BE2C (cell line): ENCODE measurements at places on chromosomes 4 and X.
A peak's percentile ranks its signal among the peaks of the same experiment; 100 is the strongest.

- no peak for DNase-seq
Observed at GRCh38 chrX:68060506-68061205, 372.6 kb downstream of the OPHN1 start.

DNA sequence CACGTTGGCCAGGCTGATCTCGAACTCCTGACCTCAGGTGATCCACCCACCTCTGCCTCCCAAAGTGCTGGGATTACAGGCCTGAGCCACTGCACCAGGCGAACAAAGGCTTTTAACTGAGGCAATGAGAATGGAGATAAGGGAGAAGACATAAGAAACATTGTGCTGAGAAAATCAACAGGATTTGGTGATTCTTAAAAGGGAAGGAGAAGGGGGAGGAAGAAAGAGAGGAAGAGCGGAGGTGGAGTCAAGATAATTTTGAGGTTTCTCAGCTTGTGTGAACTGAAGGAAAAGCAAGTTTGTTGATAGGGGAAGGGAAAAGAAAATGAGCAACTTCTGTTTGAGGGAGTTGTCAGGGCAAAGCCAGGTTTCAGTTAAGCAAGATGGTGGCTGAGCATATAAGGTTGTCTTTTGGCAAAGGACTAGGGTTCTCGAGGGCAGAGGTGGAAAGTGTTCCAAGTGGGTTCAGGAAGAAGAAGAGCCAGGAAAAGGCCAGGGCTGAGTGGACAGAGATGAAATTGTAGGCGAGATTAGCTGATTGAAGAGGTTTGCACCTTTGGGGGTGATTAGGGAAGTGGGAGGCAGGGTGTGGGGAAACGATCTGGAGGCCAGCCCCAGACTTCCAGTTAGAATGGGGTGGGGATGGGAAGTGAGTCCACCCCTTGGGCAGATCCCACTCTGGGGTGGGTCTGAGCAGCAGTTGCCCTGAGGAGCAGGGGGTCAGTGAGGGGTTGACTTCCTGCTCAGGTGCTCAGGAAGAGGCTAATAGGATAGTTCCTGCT is 7.8 kb downstream of the DOCK11 start:
- DNase-seq: no peak

DNA sequence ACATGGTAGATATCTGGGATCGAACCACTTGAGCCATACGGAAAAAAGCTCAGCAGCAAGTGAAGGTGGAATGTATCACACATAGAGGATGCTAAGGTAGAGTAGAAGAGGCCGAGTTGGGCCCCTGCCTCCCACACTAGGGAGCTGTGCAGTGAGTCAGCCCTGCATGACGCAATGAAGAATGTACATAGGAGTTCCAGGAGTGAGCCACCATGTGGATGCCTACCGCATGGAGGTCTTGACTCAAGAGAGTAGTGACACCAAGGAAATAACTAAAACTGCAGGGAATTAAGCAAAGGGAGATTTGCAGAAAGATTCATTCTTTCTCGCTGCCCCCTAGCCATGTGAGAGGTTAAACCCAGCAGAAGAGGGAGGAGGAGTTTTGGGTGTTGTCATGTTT is 389.6 kb upstream of the IGFBP7 start:
- no peak for DNase-seq

DNA sequence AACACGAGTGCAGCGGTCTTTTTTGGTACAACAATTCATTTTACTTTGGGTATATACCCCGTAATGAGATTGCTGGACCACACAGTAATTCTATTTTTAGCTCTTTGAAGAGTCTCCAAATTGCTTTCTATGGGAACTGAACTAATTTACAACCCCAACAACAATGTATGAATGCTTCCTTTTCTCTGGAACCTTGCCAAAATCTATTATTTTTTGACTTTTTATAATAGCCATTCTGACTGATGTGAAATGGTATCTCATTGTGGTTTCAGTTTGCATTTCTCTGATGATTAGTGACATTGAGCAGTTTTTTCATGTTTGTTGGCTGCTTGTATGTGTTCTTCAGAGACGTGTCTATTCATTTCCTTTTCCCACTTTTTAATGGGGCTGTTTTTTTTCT is 240.8 kb downstream of the STK32B start:
- no peak for DNase-seq

- DNase-seq: no peak
Observed at GRCh38 chrX:131565909-131566308, 22.0 kb downstream of the OR13H1 start.

GRCh38 chrX:132819711-132820264 is 138.6 kb downstream of the HS6ST2 start:
- no peak for DNase-seq

DNA sequence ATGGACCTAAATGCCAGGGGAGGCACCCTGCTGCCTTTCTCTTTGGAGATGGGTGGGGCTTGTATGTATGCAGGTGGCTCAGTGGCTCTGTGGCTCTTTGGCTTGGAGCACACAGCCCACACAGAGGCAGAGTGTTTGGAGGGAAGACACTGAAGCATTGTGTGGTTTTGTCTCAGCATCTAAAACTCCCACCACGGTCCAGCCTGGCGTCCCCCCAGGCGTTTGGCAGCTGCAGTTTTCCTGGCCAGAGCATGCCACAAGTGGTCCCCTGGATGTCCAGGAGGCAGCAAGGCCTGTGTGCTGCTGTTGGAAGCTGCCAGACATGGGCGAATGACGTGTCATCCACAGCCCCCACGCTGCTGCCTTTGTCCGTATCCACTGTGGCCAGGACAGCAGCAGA is 32.2 kb upstream of the PSAPL1 start:
- no peak for DNase-seq

DNA sequence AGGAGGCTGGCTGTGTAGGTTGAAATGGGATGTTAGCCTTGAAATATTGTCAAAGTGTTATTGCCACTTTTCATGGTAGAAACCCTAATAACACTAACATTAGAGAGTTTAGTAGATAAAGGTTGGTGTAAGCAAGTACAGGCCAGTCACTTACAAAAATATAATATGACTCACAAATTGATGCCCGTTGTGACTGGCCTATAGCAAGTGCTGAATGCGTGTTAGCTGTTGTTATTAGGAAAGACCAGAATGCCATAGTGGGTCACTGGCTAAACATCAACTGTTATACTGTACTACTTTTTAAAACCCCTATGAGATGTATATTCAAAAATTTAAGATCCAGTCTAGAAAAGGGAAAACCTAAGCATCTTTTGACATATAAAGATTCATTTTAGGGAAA is 20.4 kb upstream of the GDPD2 start:
- DNase-seq: no peak

GRCh38 chr4:144712775-144713174 is 66.8 kb downstream of the HHIP start:
- DNase-seq: no peak

GRCh38 chr4:156774422-156774821 is 197.2 kb downstream of the PDGFC start:
- DNase-seq: no peak

- DNase-seq: no peak
Observed at GRCh38 chr4:152107736-152108500, 347.1 kb upstream of the GATB start.

DNA sequence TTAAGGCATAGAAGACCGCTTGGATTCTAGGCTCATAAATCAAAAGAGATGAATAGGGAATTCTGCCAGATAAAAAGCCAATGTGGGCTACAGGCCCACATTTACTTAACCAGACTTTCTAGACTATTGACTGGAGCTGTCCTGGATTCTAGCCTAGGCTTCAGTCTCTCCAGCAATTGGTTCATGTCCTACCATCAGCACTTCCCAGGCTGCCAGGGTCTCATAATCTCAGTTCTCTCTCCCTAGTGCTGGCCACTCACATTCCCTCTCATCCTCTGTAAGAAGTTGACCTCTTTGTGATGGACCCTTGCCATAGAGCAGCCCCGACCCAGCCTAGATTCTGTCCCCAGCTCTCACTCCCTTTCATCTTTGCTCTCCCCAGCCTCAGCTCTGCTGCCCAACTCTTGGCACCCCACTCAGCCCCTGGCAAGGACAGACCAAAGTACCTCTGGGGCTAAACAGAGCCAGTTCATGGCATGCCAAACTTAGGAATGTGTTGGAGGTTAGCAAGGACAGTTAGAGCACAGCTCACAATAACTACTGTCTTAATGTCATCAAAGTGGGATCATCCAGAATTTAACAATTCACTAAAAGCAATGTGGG is 396.2 kb downstream of the INPP4B start:
- DNase-seq: no peak

GRCh38 chr4:40316333-40316781 is 18.8 kb upstream of the CHRNA9 start:
- DNase-seq: no peak

GRCh38 chr4:61545902-61546480 is 345.9 kb downstream of the ADGRL3 start:
- DNase-seq: no peak

DNA sequence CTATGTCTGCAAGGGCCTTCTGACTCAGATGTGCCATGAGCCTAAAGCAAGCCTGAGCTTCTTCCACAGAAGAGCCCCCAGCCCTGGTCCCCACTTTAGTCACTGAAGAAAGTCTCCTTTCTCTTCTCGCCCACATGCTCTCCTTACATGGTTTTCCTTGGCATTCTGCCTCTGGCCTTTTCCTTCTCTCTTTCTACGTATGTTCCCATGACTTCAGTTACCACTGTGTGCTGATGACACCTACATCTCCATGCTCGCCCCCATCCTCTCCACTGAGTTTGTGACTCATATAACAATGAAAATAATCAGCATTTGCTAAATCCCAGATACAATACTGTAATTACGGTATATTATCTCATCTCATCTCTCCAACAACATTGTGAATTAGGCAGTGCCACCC is 149.3 kb downstream of the AMMECR1 start:
- no peak for DNase-seq

DNA sequence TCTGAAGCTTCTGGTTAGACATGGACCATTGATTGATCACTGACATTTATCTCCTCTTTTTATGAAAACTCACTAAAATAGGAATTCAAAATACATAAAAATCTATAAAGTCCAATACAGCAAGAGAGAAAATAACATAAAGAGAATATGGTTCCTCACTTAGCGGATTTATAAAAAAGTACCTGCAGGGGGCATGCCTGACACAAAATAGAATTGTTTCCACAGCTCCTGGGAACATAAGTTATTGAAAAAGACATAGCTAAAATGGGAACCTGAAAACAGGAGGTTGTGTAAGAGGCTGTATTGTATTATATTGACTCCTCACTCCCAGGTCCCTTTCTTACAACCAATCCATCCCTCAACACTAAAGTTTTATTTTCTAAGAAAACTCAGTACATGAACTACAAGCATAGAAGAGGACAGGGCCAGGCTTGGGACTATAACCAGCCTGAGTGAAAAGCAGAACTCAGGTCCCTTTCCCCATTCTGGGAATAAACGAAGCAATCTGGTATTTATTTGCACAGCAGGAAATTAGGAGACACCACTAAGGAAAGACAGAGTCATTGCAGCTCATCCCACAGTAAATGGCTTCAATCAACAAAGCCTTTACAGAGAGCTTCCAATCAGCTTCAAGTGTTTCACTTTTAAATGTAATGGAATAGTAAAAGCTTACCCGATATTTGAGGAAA is 121.1 kb upstream of the NDST4 start:
- DNase-seq: peak; percentile 6

DNA sequence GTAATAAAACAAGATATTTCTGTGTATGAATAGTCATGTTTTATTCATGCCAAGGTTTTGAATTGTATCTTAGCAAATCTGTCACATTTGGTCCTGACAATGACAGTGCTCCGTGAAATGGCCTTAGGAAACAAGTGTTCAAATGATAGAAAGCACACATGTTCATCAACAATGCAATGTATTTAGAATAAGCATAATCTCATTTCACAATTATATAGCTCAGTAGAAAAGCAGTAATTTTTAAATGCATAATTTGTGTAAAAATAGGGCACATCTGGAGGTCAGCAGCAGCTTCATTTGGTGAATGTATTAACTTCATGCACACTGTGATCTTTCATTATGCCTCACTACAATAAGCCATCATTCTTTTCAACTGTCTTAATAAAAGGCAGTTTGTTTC is 380.4 kb downstream of the GPM6A start:
- no peak for DNase-seq

- no peak for DNase-seq
Observed at GRCh38 chrX:30613721-30614120, 36.2 kb upstream of the TASL start.

DNA sequence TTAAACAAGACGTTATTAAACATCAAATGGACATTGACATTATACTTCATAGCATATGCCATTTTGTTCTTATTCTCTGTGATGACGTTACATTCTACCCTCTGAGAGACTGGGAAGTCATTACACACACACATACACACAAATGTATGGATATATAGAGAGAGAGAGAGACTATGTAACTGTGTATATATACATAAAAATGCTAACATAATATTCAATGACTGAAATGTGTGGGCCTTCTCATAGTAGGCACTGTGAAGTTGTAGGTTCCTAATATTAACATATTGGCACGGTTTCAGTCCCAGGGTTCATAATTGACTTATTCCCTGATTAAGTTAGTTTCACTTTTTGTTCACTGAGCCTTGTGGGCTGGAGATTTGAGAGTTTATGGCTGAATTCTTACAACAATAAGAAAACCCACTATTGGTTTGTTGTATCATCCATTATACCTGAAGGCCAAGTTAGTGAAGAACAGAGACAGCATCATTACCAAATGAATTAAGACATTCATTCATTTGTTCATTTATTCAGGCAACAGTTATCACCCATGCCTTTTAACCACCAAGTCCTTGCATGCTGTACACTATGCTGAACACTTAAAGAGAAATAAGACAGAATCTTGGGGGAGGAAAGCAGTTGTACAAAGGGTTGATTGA is 68.5 kb downstream of the GAB1 start:
- DNase-seq: no peak

DNA sequence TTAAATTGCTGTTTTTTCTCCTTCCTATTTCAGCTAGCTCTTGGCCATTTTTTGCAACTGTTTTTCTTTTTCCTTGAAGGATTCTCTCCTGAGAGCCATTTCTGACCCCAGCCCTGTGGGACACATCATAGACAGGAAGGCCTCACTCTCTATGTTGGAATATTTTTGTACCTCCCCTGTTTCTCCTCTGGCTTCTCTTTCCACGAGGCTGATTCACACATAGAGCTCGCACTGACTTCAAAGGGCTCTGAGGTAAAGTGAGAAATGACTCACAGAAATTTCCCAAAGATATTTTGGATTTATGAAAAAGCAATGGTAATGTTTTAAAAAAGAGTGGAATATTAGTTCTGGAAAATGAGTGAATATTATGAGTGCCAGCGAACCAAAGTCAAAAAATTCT is 181.7 kb upstream of the IGFBP7 start:
- no peak for DNase-seq
